ENCODE measurements at places on chromosomes 7 and 10.

DNA sequence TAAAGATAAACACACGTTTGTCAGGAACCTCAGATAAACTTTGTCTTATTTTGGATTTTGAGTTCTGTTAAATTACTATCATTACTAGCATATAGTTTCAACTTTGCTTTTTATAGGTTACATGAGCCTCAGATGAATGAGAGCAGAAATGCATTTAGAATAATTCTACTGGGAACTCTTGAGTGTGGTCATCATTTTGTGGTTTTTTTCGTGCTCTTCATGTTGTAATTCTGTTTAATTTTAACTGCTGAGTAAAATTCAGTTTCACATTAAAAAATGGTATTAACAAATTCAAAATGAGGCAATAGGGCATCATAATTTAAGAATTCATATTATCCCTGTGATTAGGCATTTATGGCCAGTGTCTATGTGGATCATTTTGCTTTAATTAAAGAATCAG lies 72.9 kb downstream of the GNAI1 start:
- DNase-seq, result no peak

DNA sequence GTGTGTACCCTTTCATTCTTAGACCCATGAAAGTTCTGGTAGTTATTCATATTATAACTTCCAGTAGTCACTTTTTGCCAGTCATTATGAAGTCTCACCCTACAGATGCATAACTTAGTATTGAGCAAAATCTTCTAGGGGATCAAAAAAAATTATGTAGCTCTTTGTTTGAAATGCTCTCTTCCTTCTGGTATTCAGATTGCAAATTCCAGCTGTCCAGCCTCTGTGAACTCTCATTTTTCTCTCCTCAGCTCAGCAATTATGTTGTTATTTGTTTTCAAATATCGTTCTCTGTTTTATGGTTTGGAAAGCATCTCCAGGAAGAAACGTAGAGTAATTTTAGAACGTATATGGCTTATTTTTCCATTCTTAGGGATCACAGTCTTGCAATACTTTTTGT lies 442.5 kb downstream of the SEMA3D start:
- DNase-seq, result no peak

GRCh38 chr7:109460296-109460695 lies 890.6 kb downstream of the DNAJB9 start:
- no peak for DNase-seq

- no peak for DNase-seq
Observed at GRCh38 chr10:15720635-15721287, 1.0 kb upstream of the ITGA8 start.

- DNase-seq, result peak; percentile 31
Observed at GRCh38 chr10:48363617-48364355, 57.3 kb downstream of the MAPK8 start.

- no peak for DNase-seq
Observed at GRCh38 chr10:119675483-119676170, 24.4 kb downstream of the BAG3 start.

GRCh38 chr10:13593535-13593934 lies 6.8 kb downstream of the PRPF18 start:
- no peak for DNase-seq
